ENCODE measurements at places on chromosomes 12 and 14.

- DNase-seq: no peak
Observed at GRCh38 chr12:126437934-126438333, 1372.7 kb downstream of the AACS start.

- DNase-seq: no peak
Observed at GRCh38 chr14:101198398-101199027, 295.0 kb upstream of the RTL1 start.

GRCh38 chr12:29625359-29625953 is 128.0 kb upstream of the OVCH1 start:
- no peak for DNase-seq

DNA sequence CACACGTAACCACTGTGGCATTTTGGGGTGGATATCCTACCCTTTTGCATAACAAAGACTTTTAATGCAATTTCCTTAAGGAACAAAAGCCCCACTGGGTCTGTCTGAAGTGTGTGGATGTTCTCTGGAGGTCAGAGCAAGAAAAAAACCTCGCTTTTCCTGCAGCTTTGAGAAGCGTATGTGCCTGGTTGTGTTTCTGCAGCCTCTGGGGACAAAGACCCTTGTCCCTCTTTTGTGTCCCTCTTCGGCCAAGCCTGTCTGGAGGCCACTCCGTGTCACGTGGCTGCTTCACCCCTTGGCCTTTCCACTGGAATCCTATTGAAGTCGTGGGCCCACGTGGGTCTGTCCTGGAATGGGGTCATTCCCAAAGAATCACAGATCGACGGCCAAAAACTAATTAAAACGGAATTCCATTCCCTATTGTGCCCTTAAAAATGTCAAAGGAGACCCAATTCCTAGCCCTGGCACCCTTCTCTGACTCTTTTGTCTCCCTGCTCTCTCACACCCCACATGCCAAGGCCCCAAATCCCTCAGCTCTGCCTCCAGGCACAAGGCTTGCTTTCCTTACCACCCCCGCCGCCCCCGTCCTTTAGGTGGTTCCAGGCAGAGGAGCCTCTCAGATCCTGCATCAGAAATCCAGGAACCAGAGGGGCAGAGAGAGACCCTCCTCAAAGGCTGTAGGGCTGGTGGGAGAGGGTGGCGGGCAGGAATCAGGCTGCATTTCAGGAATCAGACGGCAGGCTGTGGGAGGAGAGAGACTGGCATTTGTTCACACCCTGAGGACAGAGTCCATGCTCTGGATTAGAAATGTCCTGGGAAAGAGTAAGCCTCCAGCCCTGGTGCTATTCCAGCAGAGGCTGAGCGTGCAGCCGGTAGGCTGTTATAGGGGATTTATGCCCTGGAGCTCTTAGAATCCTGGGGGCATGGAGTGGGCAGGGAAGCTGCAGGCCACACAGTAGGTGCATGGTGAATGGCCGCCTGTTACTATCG is 12.6 kb upstream of the CYP46A1 start:
- DNase-seq: no peak

DNA sequence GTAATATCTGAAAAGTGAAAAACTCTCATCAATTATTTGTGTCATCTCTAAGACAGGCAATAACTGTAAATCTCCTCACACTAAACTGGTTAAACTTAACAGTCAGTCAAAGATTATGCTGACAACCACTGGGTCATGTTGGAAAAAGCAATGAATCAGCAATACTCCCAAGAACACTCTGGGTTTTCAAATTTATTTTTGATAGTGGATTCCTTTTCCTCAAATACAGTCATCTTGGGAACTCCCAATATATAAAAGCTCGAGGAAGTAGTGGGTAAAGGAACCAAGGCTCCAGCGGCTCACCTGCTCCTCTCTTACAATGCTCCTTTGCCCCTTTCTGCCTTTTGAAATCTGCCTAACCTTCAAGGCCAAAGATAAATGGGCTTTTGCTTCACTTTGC is 70.0 kb downstream of the ARMH4 start:
- peak; percentile 63 for DNase-seq

DNA sequence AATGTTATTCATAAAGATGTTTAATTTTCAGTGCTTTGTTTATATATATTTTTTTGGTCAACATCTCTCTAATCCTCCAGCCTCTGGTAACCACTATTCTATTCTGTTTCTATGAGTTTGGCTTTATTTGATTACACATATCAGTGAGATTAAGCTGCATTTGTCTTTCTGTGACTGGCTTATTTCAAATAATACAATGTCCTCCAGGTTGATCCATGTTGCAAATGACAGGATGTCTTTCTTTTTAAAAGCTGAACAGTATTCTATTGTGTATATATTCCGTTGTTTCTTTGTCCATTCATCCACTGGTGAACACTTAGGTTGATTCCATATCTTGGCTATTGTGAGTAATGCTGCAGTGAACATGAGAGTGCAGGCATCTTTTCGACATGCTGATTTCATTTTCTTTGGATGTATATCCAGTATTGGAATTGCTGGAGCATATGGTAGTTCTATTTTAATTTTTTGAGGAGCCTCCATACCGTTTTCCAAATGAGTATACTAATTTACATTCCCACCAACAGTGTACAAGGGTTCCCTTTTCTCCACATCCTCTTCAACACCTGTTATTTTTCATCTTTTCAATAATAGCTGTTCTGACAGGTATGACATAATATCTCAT is 142.4 kb downstream of the PRKCH start:
- no peak for DNase-seq

DNA sequence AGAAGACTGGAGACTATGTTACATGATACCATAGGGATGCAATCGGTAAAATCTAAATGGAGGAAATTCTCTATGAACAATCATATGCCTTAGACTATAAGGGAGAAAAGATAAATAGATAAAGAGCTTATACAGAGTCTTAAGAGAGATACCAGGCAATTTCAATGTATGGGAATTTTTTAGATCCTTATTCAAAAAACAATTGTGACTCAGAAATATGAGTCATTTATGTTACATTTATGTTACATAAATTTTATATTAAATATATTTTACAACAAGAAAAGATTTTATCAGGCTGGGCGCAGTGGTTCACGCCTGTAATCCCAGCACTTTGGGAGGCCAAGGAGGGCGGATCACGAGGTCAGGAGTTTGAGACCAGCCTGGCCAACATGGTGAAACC is 36.5 kb upstream of the PSMA6 start:
- no peak for DNase-seq

DNA sequence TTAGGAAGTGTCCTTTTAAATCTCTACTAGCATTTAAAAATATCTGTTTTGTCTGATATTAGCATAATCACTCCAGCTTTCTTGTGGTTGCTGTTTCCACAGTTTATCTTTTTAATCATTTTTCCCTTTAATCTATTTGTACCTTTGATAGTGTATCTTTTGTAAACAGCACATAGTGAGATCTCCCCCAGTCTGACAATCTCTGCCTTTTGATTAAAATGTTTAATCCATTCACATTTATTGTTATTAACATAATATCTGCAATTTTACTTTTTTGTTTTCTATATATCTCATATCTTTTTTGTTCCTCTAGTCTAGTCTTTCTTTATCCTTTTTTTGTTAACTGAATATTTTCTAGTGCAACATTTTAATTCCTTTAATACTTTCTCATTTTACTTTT is 104.2 kb downstream of the RPS6KA5 start:
- DNase-seq: no peak
